Activated CD4-positive, alpha-beta memory T cell treated with anti-CD3 and anti-CD28 coated beads, Interleukin-2, amount 10 ng/mL, durations not matched to agents 7 days and 5 days (primary cell): ENCODE measurements at places on chromosomes 6 and 20. TPM values are rescaled to one million over a fixed set of nuclear protein-coding genes. Genes with fewer than 3 reads are reported as not detected.

MACROD2 gene
- not detected for total RNA-seq

MEI4 gene
- total RNA-seq: not detected

PTK6 gene
- total RNA-seq: 2.1 TPM

- DNase-seq: no peak
These were observed 87.7 kb upstream of the FAM184A start for GRCh38 chr6:119166024-119166784.

GRCh38 chr6:7004581-7005297, 103.0 kb upstream of the RREB1 start:
- DNase-seq: no peak

DNA sequence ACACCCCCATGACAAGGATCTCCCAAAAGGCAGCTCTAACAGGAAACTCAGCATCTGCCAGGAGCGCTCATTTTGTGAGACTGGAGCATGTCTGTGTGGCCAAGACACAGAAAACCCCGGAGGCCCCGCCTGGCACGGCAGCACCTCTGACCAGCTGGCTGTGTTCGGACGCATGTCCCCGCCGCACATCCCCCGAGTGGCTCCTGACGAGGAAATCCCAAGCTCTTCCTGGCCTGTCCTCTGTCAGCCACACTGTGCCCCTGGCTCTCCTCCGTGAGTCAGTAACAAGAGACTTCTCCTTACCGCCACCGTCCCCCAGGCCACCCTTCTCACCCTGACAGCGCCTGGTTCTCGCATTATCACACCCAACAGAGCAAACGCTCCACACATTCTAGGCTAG, 14.4 kb downstream of the SLC2A4RG start:
- no peak for DNase-seq
